ENCODE measurements at places on chromosomes 16 and 17.

DNA sequence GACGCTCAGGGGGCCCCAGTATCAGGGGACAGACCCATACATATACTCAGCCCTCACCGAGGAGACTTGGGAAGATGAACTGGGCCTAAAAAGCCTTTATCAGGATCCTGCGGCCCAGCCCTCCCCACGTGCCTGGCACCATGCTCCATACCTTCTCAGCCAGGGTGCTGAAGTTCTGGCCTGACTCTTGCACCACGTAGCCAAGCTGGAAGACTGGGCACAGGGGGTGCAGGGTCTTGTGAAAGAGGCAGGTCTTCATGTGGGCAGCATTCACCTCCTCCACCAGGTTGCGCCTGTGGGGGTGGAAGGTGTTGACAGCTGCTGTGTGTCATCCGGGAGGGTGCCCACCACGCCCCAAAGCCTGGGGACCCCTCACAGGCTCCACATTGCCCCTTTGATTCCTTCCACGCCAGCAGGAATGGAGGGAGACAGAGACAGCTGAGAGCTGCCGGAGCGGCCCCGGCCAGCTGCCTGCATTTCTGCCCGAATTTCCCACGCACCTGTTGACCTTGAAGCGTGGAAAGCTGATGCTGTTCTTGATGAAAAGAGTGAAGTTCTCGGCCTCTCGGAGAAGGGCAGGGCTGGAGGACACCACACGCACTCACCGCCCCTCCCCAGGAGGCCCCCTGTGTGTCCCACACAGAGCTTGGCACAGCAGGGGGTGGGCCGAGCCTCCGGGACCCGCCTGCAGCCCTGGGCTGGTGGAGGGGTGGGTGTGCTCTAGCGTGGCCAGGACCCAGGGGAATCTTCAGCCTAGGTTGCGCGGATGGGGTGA is 10.4 kb upstream of the CAMKK1 start:
- DNase-seq, result no peak

DNA sequence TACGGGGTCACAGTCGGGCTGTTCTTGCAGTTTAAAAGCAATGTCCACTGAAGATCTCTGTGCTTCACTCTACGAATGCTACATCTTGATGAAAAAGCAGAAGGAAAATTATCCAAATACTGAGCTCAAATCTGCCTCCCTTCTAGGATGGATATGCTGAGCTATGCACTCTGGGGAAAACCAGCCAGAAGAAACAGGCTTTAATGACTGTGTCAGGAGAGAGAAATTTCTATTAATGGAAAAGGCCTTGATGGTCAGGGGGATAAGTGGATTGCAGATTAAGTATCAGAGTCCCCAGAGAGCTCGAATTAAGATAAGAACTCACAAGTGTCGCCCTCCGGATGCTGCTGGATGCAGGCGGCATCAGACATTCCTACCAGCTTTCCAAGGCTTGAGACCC is 39.6 kb upstream of the RCVRN start:
- DNase-seq, result no peak

DNA sequence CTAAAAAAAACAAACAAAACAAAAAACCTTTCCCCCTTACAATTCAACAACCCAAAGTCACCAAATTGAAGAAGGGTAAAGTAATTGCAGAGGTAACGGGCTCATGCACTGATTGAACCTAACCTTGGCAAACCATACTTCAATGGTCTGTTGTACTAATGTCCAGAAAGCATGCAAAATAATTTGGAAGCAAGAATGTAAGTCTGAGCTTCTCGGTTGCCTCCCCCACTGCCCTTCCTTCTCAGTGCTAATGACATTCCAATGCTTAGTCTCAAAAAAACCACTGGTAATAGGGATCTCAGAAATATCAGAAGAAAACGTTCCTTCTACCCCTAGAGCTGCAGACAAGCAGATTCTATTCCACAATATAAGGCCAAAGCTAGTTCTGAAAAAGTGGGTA is 15.8 kb downstream of the KRABD2 start:
- no peak for DNase-seq

- DNase-seq, result no peak
These were observed 321.2 kb upstream of the SOX9 start for GRCh38 chr17:71799657-71800056.

DNA sequence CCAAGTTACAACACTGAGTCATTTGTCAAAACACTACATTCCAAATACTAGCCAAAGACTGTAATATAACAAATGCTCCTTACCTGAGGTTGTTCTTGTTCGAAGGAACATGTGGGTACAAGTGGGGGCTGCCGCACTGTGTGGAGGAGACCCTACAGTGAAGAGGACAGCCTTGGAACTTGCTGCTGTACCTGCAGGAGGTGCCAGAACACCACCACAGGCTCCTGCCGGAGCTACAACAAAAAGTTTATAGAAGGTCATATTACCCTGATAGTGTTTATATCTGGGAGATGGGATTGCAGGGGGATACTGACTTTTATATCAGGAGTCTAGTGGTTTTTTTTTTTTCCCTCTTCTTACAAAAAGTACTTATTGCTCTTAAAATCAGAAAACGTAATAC is 37.8 kb upstream of the ALDH3A1 start:
- no peak for DNase-seq

DNA sequence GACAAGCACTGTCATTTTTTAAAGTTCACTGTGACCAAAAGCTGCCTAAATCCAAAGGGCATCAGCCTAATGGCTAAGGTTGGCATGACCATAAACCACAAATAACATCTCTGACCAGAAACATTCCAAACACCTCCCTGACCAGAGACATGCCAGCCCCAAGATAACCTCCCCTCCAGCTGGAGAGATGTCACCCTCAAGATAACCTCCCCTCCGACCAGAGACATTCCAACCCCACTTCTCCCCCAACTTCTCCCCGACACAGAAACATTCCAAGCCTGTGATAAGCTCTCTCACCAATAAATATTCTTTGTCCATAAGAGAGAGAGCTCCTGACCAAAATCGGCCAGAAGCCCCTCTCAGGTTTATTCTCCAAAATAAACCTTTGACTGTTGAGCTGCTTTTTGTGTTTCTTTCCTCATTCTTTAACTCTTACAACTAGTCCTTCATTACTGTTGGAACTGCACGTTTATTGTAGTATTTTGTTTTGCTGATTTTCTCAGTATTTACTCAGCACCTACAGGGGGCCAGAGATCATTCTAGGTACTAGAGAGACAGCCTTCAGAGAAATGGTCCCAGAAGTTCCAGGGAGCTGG is 325.6 kb downstream of the SLC39A11 start:
- no peak for DNase-seq

DNA sequence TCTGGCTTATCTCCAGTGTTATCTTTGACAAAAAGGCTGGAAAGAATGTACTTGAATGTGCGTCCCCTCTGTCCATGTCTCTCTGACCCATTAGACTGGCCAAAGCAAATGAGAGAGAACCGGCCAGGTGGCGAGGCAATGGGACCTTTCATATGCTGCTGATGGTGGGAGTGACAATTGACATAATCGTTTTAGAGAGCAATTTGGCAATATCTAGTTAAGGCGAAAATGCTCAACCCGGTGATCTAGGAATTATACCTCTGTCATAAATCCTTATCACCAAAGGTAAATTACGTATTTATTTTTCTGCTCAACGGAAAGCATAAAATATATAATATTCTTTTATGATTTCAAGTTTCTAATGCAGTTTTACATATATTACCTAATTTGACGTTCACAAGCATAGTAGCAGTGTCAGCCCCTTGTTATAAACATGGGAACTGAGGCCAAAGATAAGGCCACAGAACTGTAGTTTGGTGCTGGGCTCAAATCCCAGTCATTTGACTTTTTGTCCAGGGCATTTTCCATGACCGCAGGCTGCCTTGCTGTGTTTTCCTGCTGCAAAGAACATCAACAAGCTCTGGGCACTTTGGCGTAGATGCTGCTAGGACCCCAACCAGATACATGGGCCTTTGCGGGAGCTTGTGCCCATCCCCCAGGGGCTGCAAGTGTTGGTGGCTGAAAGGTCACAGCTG is 14.7 kb upstream of the SDK2 start:
- no peak for DNase-seq

DNA sequence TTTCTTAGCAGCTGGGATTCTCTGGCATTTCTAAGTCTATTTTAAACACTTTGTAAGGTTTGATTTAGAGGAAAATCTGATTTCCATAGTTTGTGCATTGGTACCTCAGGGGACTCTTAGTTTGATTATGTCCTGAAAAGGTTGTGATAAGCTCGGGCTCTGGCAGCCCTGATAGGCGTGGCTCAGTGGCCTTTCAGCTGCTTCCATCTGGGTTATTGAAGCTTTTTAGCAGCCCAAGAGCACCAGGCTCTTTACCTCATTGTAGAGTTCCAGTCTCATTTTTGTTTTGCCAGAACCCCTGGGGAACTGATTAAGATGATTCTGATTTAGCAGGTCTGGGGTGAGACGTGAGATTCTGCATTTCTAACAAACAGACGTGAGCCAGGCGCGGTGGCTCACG is 412.3 kb downstream of the XYLT1 start:
- no peak for DNase-seq

GRCh38 chr16:72561-73548 is at the start of gene RHBDF1:
TSS of gene RHBDF1 (minus strand) at chr16:72631. CDS start at chr16:65015, 7,616 bp downstream.
- peak; percentile 81 for DNase-seq

- no peak for DNase-seq
These were observed 19.6 kb upstream of the PMFBP1 start for GRCh38 chr16:72191551-72191950.

DNA sequence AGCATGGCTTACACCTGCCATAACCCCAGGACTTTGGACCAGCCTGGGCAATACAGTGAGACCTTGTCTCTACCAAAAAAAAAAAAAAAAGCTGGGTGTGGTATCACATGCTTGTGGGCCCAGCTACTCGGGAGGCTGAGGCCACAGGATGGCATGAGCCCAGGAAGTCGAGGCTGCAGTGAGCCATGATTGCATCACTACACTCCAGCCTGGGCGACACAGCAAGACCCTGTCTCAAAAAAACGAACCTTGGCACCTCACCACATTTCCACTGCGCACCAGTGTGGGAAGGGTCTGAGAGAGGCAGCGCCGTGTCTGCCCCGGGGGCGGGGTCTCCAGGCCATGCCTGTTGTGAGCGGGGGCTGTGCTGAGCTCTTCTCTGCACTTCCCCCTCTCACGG is 6.3 kb downstream of the ACSF3 start:
- no peak for DNase-seq

DNA sequence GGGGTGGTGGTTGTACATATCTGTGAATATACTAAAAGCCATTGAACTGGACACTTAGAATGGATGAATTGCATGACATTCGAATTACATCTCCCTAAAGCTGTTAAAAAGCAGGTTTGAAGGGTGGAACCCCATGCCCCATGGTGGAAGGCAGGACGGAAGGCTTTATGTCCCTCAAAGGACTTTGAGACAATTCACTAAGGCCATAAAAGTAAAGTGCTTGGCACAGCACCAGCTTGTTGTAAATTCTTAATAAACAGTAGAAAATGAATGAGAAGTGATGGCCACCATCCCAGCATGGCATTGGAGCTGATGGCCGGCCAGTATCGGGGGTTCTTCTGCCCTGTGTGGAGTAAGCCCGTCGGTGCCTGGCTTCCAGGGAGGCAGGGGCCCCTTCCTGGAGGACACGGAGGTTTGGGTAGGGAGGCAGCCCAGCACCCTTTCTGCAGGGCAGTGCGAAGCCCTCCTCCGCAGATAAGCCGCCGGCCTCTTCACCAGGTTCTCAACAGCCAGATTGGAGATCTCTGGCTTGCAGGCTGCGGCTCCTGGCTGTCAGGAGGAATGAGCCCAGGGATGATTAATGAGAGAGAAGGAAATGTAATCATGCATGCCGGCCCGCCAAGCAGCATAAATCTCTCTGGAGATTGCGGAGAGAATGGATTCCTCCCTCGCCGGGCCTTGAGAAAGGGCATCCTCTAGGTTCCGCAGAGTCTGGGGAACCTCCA is 346.9 kb downstream of the FOXL1 start:
- DNase-seq, result peak; percentile 78

- DNase-seq, result no peak
These were observed 16.7 kb upstream of the BAIAP2 start for GRCh38 chr17:81018044-81018802.

DNA sequence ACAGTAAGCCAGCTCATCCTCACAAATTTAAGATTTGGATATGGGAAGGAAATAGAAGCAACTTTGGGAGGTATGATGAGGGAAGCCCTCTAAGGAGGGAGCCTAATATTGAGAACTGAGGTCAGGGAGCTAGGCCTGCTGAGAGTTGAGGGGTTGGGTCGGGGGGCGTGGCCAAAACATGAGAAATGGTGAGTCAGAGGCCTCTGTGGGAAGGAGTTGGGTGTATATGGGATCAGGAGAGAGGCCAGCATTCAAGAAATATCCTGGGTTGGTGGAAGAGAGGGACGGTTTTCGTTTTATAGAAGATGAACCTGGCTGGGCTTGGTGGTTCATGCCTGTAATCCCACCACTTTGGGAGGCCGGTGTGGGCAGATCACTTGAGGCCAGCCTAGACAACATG is 48.4 kb downstream of the CLEC16A start:
- no peak for DNase-seq

- DNase-seq, result no peak
These were observed 51.1 kb upstream of the VPS4A start for GRCh38 chr16:69260019-69260418.

- DNase-seq, result no peak
These were observed 65.9 kb downstream of the DNAH3 start for GRCh38 chr16:21084631-21085225.

GRCh38 chr16:85017151-85017550 is 5.8 kb upstream of the ZDHHC7 start:
- DNase-seq, result no peak

- no peak for DNase-seq
These were observed 65.2 kb downstream of the ARSG start for GRCh38 chr17:68356520-68356919.

DNA sequence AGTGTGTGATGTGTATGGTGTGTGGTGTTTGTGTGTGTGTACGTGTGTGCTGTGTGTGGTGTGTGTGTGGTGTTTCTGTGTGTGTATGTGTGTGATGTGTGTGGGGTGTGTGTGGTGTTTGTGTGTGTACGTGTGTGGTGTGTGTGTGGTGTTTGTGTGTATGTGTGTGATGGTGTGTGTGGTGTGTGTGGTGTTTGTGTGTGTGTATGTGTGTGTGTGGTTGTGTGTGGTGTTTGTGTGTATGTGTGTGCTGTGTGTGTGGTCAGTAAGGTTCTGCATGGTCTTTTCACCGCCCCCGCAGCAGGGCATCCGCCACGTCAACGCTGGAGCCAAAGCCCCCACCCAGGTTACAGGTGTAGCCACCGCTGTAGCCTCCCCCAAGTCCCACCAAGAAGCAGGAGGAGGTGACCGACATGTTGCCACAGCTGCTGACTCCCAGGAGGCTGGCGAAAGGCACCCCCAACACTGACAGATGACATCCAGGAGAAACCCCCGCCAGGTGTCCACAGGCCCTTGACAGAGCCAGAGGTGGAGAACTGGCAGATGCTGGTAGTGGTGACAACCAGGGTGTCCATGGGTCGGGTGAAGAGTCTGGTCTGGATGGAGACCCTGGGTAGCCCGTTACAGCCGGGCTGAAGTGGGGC is 9.3 kb upstream of the KRT17 start:
- no peak for DNase-seq

GRCh38 chr16:17532338-17532995 is 61.7 kb upstream of the XYLT1 start:
- no peak for DNase-seq

- no peak for DNase-seq
These were observed 998 bp upstream of the SRSF1 start for GRCh38 chr17:58007781-58008706.

- DNase-seq, result no peak
These were observed 19.4 kb downstream of the GGA3 start for GRCh38 chr17:75241996-75242460.
